ENCODE measurements at places on chromosomes 12 and 14.

GRCh38 chr12:25186788-25187402 is 8.1 kb downstream of the DNAI7 start:
- DNase-seq = no peak

DNA sequence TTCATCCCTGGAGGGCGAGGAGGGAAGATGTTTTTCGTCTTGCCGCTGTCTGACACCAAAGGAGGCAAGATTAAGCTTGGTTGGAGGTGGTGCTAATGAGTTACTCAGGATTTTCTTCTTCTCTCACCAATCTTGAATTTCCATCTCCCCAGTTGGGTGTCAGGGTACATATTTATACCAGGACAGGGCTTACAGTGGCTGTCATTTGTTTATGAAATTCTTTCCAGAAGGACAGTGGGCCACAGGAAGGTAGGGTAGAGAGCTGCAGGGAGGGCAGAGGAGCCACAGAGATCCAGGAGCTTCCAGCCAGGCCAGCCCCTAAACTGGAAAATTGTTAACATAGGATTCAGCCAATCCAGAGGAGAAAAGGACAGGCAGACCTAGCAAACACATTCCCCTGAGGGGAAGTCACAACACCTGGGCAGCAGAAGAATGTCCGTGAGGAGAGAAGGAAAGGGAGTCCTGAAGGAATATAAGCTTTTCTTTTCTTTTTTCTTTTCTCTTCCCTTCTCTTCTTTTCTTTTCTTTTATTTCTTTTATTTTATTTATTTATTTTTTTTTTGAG is 40.5 kb downstream of the IRF2BPL start:
- no peak for DNase-seq

- DNase-seq = no peak
Observed at GRCh38 chr14:88029500-88029899, 24.6 kb downstream of the GPR65 start.

DNA sequence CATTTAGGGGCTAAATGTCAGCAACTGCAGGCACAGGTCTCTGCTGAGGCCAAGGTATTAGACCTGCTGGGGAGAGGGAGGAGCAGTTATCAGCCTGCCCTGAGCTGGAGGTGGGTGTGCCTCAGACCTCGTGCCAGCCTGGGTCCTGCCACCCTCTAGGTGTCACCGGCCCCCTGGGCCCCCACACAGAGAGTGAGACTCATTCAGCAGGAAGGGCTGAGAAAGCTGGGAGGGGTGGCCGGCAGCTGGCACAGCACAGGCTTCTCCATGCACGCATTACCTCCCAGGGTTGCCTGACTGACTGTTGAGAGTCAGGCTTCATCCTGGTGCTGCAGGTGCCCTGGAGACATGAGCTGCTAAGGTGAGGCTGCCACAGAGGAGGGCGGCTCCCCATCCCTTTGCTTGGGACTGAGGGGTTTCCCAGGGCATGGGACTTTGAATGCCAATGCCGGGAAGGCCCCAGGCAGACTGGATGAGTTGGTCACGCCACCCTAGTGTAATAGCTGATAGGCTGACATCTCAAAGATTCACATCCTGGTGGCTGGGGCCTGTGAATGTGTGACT is 75.3 kb upstream of the C14orf180 start:
- DNase-seq = no peak

DNA sequence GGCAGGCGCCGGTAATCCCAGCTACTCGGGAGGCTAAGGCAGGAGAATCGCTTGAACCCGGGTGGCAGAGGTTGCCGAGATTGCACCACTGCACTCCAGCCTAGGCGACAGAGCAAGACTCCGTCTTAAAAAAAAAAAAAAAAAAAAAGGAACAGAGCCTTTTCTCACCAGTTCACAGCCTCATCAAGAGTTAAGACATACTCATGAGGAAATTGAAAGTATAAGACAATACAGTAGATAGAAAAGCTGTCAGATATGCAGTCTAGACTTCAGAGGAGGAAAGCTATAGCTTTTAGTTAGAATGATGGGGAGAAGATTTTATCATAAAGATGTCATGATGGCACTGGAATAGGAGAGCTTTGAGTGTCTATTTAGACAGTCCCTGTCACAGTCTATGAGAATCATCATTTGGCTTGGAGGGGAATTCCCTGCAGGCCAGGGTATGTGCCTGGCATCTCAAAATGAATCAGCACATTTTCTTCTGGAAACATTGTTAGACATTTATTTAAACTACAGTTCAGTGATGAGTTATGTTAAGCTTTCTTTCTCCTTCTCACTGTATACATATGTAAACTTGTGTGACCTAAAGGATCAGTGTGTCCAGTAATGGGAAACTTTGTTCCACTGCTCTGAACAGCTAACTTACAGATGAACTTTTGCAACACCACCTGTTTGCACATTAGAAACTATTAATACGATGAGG is 2.9 kb upstream of the RAB35 start:
- DNase-seq = no peak

DNA sequence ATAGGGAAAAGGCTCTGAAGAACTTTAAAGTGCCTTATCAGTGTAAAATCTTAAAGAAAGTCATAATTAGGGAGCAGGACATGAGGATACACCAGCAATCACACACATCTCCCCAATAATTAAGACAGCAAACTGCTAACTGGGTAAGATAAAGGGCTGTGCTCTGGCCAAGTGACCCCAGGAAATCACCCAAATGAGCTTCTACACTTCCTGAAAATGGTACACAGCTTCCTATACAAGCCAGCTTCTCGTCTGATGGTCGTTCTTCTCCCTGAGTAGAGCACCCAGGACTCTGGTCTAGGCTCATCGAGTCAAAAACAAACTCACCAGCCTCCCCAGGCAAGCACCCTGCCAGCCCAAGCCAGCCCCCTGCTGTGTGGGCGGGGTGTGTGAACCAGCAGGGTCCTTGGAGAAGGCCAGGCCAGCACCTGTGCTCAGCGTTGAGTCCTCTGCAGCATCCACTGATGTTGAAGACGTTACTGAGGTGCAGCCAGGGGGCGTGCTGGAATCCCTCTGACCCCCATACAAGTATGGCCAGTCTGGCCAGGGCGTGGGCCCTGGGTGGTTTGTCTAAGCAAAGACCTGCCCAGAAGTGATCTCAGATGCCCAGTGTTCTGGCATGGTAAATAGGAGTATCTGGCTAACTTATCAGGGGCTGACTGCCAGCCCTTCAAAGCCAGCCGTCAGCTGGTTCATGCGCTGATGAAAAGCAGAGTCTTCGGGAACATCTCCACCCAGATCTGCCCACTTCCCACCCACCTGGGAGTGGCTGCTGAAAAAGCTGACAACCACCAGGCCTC is 41.4 kb downstream of the ACTN1 start:
- no peak for DNase-seq

DNA sequence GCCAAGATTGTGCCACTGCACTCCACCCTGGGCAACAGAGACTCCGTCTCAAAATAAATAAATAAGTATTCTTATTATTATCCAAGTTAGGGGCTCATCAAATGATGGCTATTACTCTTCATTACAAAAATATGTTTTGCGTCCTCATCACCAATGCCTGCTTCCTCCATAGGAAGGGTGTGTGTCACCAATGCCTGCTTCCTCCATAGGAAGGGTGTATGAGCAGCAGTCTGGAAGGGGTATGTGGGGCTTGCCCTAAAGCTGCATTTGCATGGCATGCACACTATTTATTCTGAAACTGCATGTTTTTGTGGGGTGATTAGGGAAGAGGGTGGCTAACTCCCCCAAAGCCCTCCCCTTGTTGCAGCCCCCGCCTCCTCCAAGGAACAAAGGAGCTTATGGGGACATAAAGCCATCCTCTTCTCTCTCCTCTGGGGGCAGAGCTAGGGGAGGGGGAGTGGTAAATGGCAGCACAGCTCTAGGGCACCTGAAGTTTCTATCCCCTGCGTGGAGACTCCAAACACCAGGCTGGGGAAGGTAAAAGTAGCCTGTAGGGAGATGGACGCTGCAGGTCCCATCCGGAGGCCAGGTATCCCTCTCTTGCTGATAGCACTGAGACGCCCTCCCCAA is 1.3 kb downstream of the CAMKK2 start:
- DNase-seq = peak; percentile 9

GRCh38 chr14:76510181-76510580 is 134.2 kb downstream of the ESRRB start:
- no peak for DNase-seq

- no peak for DNase-seq
Observed at GRCh38 chr12:60391791-60392190, 796.0 kb downstream of the SLC16A7 start.

DNA sequence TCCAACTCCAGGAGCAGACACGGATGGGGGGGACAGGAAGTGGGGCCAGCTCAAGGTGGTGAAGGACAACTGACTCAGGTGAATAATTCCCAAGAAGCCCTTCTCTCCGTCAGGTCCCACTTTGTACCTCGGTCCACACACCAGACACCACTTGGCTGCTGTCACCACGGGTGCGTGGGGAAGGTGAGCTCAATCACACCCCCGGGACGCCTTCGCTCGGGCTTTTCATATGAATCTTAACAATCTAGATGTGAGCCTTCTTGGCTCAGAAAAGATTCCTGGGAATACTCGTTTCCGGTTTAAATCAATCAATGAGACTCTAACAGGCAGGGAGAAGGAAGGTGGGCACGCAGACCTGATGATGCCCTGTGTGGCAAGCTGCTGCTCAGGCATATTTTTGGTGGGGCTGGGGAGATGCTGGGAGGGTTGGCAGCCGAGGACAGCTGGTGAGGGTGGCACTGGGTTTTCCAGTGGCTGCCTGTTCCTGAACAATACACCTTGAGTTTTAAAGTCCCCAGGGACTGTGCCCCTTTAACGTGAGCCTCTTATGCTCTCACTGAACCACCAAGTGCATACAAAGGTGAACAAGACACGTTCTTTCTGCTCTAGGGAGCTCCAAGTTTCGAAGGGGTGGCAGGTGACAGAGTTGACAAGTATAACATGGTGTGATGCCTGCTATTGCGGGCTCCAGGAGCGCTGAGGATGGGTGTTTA is 5.1 kb downstream of the TESC start:
- DNase-seq = no peak

GRCh38 chr12:3311491-3312103 is 179.4 kb upstream of the PRMT8 start:
- DNase-seq = no peak

DNA sequence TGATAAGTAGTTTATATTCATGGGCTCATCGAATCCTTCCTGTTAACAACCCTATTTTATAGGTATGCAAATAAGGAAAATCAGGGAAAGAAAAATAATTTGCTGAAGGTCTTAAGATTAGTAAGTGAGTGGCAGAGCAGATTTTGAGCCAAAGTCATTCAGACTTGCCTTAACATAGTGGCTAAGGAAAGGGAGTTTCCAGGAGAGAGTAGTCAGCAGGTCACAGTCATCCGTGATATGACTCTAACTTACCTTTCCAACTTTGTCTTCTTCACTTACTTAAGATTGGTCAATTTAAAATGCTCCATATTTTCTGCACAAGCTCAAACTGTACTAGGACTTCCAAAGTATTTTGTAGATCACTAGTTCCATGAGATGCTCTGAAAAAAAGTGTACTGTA is 46.6 kb downstream of the AKAP6 start:
- DNase-seq = no peak

DNA sequence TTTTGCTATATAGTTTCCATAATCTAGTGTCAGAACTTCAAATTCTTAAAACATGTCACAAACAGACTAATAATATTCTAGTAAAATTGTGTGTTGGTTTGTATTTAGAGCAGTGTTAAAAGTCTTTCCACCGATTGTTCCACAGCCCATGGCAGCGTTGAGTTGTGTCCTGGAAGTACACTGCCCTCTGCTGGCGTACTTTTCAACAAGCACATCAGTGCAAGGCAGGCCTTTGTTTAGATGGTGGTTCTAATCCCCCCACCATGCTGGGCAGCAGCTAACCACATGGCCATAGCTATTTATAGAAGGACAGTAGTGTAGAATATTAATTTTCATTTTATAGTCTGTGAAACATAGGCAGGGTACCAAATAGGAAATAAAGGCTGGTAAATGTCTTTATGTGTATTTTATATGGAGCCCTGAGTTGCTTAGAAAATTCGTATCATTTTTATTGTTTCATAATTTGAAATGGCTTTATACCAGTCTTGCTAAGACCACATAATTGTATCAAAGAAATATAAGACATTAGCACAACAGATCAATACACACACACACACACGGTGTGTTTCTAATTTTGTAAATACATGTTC is 235.4 kb downstream of the SEC23A start:
- DNase-seq = peak; percentile 2

GRCh38 chr14:75246546-75247285 is 31.9 kb upstream of the FOS start:
- DNase-seq = no peak

GRCh38 chr12:53205747-53206419 is 1.2 kb downstream of the ITGB7 start:
- DNase-seq = peak; percentile 31

GRCh38 chr14:74521756-74522155 is 28.2 kb downstream of the ISCA2 start:
- DNase-seq = no peak

GRCh38 chr12:104352106-104352713 is 48.7 kb downstream of the EID3 start:
- DNase-seq = no peak

DNA sequence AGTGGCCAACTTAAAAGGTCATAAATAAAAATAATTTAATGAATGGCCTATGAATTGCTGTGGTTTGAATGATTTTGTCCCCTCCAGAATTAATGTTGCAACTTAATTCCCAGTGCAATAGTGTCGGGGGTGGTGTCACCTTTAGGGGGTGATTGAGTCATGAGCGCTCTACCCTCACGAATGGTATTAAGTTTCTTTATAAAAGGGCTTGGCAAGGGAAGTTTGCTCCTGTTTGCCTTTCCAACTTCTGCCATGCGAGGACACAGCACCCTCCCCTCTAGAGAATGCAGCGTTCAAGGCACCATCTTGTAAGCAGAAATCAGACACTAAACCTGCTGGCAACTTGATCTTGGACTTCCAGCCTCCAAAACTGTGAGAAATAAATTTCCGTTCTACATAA is 253.3 kb downstream of the ATXN7L3B start:
- DNase-seq = no peak

GRCh38 chr12:124586756-124587155 is 19.3 kb upstream of the NCOR2 start:
- no peak for DNase-seq

DNA sequence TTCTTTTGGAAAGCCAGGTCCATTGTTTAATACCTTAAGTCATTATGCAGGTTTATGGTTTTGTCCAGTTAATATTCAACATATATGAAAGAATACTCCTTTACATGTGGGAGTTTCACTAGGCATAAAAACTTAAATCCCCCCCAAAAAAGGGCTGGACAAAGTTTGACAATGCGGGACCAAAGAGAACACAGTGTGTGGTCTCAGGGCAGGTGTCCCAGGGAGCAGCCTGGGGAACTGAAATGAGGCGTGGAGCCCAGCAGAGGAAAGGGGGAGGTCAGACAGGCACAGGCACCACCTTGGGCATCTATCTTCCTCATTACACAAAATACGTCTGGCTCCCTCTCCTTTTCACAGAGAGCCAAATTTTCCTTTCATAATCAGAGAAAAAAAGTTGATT is 22.5 kb downstream of the PKP2 start:
- no peak for DNase-seq

All from bone marrow (tissue), 2 donors.